Stimulated activated CD4-positive, alpha-beta T cell treated with anti-CD3 and anti-CD28 coated beads, TNF-alpha, amount 100 ng/mL, for 1 hour (primary cell): ENCODE measurements at places on chromosomes 2 and 18.

DNA sequence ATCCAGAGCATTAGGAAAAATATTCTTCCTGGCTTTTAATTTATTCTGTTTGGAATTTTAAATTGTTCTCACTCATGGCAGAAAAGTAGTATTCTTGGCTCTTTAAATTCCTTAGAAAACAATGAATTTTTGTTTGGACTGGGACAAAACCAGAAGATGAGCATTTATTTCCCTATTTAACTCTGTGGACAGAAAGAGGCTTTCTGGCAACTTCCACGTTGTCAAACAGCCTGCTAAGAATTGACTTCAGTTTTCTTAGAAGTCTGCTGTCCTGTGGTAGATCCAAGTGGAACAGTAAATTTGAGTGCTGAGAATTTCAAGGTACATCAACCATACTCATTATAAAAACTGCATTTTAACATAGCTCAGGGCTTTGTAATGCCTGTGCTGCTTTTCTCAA lies 83.8 kb downstream of the MGAT5 start:
- no peak for DNase-seq

DNA sequence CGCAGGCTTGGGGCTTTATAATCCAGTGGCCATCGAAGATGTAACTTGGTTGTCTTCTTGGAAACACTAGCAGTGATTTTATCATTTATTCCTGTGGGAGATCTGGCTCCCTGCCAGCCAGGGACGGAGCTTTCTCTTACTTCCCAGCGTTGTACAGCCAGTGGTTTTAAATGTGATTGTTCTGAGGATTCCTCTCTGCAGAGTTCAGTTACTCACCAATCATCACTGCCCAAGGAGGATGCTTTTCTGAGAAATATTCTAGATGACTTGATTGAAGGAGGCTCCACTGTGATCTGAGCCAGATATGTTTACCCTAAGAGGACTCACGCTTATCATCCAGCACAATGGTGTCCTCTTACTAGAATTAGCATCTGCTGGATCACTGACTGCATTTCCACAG lies 744.3 kb downstream of the RNF144A start:
- DNase-seq = no peak

DNA sequence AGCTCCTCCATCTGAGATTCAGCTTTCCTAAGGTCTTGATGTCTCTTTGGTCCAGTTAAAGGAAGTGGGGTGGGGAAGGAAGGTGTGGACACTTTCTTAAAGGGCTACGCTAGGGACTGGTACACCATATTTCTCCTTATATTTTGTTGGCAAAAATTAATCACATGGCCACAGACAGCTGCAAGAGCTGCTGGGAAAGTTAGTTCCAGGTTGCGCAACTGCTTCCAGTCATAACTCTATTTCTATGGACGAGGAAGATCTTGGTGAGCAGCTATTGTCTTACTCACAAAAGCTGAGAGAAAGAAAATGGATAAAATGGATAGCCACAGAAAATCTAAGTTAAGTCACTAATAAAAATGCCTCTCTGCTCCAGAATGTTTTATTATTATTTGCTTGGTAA lies 60.7 kb upstream of the PPM1B start:
- no peak for DNase-seq

DNA sequence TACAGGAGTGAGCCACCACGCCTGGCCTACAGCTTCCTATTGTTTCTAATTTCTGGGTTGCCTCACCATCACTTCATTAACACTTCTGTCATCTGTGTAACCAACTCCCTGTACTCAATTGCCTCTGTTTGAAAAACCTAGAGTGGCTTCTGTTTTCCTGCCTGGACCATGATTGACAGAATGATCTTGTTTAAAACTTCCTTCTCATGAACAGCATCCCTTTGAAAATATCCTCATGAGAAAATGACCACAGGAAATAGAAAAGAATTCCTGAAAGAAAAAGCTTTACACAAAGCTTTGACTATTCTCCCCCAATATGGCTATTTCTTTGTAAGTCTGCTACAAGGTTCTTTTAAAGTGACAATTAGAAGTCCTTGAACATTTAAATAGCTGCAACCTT lies 672.3 kb downstream of the ARHGAP15 start:
- DNase-seq = no peak

GRCh38 chr18:76277801-76278200 lies 217.2 kb downstream of the ZNF516 start:
- no peak for DNase-seq

DNA sequence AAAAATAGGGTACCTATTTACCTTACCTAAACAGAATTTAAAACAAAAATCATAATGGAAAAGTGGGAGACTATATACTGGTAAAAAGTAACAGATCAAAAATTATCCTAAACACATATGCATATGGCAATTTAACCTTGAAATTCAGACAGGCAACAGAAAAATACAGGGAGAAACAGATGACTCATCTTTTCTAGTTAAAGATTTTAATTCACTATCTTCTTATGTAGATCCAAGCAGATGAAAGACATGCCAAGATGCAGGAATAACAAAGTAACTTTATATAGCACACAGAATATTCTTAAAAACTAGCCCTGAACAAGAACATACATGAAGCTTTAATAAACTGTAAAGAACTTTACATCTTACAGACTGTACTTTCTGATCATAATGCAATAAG lies 30.9 kb downstream of the PRPF40A start:
- no peak for DNase-seq

DNA sequence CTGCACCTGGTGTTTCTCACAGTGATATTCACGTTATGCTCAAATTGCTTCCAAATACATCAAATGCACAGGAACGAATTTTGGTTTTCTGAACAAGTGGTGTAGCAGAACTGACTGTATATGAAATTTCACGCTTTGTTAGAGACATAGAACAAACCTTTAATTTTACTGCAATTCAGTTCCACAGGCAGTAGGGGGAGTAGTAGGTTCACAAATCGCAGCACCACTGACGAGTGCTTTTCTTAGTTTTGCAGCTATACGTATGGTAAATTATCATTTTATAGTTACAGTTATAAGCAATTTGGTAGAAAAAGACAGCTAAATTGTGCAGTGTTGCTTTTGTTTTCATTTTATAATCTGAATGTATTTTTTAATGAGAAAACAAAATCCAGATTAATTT lies 113.3 kb downstream of the KIAA1328 start:
- no peak for DNase-seq

GRCh38 chr2:28544036-28544346 lies 48.1 kb downstream of the PLB1 start:
- DNase-seq = no peak

DNA sequence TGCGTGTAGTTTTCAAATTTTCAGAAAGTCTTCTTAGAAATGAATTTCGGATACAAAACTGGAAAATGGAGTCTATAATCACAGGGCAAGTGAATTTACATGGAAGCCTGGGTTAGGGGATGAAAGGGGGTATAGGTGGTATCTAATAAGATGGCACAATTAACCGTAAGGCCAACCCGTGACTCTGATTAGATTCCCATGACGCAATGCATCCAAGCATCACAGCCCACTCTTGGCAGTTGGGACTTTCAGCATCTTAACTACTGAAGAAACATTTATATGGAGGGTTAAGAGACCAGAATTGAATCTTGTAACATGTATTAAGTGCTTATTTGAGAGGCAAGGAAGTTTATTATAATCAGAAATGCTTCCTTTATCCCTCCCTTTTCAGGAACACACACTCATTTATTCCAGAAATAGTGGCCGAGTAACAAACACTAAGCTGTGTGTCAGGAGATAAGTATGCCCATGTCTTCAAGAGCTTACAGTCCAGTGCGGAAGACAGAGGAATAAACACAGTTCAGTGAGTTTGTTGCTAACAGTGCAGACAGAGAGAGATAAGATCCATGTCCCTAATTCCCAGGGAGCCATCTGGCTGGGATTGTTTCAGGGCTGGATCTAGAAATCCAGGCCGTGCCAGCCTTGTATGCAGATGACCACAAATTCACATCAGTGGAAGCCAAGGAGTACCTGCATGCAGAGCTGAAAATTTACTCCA lies 151.2 kb downstream of the ANTXR1 start:
- no peak for DNase-seq

DNA sequence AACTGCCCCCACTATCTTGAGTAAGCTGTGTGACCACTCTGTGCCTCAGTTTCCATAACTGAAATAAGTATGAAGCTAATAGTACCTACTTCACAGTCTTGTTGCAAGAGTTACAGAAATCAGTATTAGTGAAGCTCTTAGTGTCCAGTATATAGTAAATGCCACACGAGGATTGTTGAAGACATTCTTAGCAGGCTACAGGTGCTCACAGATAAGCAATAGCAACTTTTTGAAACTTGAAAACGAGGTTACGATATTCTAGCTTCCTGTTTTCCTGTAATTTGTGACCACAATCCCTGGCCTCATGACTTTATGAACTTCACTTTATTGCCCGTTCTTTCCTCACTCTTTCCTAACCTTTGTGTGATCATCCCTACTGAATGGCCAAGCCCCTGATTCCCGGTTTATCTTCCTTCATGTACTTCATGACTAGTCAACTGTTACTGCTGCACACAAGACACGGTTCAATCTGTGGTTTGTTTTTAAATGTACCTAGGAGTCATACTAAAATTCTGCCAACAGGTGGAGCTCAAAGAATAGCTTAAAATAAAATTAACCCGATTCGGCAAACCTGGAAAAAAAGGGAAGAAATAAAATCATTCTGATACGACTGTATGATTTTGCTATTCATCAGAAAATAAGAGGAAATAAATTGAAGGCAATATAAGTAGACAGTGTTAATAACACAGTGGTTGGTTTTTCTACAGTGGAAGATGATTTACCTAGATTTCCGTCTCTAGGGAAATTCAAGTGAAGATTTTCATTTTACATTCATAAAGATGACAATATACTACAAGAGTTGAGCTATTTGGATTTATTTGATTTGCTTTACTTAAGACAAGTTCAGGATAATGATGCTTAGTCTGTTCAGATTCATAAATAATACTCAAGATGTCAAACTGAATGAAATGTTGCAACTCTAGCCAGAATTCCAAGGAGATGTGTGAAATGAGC lies 38.1 kb upstream of the STAT1 start:
- no peak for DNase-seq

DNA sequence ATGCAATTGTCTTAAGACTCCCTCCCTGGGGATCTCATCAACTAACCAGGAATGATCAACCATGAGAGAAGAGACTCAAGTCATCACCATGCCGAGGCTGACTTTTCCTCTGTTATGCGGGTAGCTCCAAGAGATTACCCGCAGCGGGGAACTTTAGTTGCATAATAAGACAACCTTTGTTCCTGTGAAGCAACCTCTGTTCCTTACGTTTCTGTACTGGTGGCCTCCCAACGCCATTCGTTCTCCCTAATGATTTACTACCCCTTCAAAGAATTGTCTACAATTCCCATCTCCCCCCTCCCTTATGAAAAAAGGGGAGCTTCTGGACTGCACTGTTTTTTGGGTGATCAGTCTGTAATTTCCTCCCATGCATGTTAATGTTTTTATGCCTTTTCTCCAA lies 66.1 kb upstream of the LRPPRC start:
- no peak for DNase-seq

DNA sequence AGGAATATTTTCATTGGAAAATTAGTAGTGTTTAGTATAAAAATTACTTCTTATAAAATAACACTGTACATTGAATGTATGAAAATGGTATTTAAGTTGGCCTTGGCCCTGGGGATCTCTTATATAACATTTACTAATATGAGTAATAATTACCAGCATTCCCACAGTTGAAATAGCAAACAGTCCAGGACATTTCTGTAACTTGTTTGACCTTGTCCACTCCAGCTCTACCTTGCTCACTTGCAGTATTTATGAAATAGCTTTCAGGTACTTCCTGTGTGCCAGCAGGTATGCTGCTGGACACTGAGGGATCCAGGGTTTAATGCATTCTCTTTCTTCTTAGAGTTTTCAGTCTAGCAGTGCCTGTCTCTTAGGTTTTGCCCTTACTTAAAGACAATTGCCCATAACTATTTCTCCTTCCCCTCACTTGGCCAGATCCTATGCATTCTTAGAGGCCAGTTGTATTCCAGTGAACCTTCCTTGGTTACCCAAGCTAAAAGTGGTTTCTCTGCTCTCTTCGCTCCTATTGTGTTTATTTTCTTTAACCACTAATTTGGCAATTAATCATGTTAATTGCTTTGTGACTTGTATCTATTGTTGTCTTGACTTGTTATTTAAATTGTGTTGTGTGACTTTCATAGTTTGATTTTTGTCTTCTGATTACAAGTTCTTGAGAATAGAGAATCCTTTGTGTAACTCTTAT lies 25.9 kb downstream of the BABAM2 start:
- no peak for DNase-seq

- no peak for DNase-seq
These were observed 69.3 kb downstream of the MARCO start for GRCh38 chr2:119011162-119011909.

DNA sequence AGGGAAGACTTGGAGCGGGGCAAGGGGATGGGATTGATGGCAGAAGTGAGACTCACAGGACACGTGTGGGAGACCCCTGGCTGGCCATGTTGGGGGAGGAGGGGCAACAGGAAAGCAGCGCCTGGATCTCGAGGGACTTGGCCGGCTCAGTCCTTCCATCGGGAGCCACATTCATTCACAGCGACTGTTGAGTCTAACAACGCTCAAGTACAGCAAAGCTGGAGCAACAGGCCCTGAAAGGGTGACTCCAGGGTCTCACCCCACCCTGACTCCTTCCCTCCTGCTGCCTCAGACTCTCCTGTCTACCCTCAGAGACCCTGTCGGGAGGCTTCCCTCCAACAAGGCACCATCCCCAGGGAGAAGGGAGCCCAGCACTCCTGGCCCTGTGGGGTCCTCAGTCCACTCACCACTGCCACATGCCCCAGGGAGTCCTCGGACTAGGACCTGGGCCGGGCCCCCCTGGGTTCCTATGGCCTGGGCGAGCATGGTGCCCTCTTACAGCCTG lies 14.8 kb upstream of the ALPI start:
- no peak for DNase-seq

- DNase-seq = no peak
These were observed 235.4 kb downstream of the PIEZO2 start for GRCh38 chr18:10913919-10914318.

DNA sequence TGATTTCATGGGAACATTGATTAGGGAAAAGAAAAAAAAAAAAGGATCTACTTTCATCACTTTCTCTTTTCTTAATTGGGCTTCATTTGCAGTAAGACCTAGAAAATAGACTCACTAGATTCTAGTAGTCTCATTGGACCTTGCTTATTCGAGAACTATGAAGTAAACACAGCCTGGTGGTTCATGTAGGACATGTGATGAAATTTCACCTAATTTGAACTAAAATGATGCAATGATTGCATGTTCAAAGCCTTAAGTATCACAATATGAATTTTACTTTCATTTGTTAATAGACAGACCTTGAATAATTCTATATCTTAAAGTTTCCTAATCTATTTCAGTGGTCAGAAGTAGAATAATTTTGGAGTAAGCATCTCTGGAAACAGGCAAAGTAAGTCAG lies 688.9 kb upstream of the NRXN1 start:
- no peak for DNase-seq

DNA sequence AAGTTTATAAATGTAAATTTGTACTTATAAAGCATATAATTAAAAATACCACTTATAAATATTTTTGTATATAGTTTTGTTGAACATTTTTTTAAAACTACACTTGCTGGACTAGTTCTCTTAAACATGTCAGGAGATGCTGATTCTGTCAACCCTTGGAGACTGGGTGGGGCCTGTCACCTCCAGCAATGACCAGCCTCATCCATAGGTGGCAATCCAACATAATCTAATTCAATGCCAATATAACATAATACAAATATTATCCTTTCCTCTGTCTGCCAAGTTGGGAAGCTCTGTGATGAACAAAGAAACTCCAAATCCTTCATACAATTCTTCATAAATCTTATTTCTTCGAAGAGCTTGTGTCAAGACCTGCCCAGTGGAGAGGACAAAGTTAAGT lies 140.4 kb downstream of the RBMS1 start:
- no peak for DNase-seq
